NCI-H446 (cell line): ENCODE measurements at places on chromosomes 13 and 19.

- no peak for DNase-seq
Measured at GRCh38 chr19:4327252-4327876, 11.3 kb downstream of the STAP2 start.

- no peak for DNase-seq
Measured at GRCh38 chr13:110341445-110342244, 34.6 kb downstream of the COL4A2 start.

GRCh38 chr19:8209462-8210378 lies 550 bp downstream of the CERS4 start:
- DNase-seq, result no peak

DNA sequence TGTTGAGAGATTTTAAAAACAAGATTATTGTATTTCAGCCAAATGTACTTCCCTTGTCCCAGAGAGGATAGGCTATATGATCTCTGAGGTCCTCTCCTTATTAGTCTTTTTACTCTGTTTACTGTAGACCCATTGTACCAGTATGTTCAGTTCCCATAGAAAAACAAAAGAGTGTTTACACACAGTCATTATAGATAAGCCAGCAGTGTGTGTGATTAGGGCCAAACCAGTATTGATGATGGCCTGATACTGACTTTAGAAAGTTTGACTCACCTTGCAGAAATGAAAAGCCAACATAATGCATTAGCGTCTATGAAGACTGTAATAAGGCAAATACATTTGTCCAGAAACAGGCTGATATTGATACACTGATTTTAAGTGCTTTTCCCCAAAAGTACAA lies 6.2 kb downstream of the MTUS2 start:
- DNase-seq, result no peak

DNA sequence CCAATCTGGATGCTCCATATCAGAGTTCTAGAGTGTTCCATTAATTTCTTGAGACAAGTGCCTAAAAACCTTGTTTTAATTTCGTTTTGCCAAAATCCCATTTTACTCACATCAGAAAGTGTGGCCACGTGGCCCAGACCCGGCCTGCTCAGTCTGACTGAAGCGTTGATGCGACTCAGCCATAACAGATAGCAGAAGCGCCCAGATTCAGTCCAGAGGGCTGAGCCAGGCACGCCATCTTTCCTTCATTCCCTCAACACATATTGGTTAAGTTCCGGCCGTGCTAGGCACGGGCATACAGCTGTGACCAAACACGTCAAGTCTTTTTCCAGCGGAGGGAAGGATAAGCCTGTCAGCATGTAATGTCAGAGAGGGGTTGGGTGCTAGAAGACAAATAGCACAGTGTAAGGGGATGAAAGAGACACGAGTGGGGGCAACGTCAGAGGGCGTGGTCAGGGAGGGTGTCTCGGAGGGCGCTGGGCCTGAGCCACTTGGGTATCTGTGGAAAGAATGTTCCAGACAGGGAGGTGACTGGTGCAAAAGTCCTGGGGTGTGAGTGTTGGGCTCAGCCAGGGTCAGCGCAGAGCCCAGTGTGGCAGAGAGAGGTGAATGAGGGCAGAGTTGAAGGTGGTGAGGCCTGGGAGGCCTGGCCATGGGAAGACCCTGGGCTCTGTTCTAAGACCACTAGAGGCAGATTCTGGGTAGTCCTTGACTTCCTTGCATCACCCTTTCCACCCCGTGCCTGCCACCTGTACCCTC lies 3.1 kb downstream of the F10 start:
- DNase-seq, result no peak

DNA sequence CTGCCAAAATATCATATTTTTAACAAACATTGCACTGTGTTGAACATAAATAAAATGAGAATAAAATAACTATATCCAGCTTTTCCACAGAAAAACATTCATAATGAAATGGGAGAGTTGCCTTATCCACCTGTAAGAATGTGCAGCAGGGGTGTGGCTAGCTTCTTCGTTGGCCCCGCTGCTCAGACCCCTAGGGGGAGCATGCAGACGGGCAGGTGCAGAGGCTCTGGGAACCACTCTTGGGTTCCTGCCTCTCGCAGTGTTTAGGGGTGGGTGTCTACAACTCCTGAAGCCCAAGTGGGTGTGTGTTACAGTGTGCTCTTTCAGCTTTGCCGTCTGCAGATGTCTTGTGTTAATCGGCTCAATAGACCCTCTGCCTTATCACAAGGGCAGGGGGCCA lies 121.7 kb downstream of the SLITRK5 start:
- no peak for DNase-seq

- DNase-seq, result no peak
Measured at GRCh38 chr19:4403005-4403761, 743 bp downstream of the CHAF1A start.

GRCh38 chr13:33158816-33159215 lies 126.7 kb downstream of the STARD13 start:
- no peak for DNase-seq

DNA sequence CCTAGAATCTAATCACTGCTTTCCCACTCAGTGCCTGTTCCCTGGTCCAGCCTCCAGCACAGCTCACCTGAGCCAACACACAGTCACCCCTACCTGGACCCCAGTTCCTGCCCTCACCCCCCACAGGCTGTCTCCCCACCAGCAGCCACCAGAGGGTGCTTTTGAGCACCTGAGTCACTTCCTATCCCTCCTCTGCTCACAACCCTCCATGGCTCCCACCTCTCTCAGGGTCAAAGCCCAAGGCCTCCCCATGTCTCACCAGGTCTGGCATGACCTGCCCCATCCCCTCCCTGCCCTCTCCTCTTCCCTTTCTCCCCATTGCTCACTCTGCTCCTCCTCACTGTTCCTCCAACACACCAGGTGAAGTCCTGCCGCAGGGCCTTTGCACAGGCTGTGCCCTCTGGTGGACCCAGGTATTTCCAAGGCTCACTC lies 7.1 kb upstream of the DPP9 start:
- DNase-seq, result no peak

DNA sequence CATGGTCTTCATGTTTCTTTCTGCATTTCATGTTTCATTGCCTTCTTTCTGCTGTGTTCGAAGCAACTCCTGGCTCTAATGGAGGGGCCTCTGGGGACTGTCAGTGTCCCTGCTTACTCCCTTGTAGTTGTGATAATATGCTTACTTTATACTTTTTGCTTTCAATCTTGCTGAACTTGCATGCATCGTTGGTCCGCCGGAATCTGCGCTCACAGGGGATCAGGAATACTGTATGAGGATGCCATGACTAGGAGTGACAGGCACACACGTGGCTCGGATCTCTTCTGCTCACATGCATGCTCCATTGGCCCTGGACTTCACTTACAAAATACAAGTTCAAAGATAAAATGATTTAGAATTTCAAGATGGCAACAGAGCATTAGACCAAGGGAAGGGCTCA lies 108.8 kb downstream of the SIPA1L3 start:
- no peak for DNase-seq

GRCh38 chr19:15584541-15585115 lies 30.4 kb upstream of the CYP4F8 start:
- peak; percentile 26 for DNase-seq

DNA sequence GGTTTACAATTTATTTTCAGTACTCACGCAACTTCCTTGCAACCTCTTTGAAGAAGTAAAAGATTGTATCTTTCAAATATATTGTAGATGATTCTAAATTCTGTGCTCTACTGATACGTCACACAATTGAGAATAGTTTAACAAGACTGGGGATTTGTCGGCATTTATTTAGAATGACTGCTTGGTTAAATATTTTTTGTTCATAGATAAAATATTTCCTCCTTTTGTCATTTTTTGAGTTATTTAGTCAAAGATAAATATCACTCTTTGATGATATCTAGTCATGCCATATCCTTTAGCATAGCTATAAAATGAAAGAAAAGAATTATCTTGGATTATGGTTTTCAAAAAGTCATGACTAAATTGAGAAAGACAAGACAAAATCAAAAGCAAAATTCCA lies 2747.8 kb downstream of the PCDH9 start:
- DNase-seq, result no peak

DNA sequence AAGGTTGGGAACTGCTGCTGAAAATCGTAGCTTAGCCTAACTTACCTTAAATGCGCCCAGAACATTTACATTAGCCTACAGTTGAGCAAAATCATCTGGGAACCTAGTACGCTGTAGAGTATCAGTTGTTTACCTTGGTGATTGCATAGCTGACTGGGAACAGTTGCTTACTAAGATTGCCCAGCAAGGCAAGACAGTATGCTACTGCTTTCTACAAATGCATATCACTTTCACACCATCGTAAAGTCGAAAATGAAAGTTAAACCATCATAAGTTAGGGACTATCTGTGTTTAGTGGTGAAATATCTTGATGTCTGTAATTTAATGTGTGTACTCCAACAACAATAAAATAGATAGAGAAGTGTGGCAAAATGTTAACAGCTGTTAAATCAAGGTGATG lies 1670.6 kb upstream of the PCDH20 start:
- no peak for DNase-seq

GRCh38 chr13:113813749-113814434 lies 50.0 kb downstream of the GAS6 start:
- DNase-seq, result no peak

DNA sequence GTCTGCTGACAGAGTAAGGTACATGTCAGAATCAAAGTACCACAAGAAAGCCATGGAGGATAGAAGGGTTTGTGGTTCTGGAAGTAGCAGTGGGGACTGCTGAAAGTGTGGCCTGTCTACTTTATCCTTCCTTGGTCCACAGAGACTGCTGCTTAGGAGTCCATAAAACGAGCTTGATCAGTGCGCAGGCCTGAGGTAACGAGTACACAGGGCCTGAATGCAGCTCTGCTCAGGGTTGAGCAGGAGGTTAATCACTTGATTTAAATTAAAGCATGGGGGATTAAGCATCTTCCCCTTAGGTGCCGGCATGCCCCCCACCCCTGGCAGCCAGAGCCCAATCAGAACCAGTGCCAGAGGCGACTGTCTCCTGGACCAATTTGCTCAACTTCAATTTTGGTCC lies 34.9 kb upstream of the WASF3 start:
- no peak for DNase-seq

DNA sequence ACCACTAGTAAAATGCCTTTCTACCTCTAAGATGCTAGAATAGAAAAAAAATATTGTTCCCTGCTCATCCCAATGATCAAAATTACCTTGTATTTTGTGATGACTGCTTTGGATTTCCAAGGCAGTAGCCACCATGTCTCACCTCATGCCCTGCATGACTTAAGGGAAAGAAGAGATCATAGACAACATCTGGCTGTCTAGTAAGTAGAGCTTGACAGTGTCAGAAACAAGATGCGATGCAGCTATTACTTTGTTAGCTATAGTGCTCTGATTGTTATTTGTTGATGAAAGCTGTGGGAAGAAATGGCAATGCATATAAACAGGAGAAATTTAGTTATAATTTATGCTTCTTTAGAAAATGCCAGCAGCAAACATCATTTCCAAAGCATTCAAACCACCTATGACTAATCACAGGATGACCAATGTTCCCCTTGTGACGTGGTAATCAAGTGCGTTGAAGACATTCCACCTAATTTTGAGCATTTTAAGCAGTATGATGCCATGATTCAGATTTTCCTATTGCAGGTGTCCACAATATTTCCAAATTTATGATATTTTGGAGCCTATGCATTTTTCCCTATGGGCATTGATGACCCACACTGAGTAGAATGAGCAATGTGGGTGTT lies 308.3 kb downstream of the KCNRG start:
- no peak for DNase-seq

GRCh38 chr13:71274923-71275608 lies 591.9 kb downstream of the DACH1 start:
- DNase-seq, result no peak

DNA sequence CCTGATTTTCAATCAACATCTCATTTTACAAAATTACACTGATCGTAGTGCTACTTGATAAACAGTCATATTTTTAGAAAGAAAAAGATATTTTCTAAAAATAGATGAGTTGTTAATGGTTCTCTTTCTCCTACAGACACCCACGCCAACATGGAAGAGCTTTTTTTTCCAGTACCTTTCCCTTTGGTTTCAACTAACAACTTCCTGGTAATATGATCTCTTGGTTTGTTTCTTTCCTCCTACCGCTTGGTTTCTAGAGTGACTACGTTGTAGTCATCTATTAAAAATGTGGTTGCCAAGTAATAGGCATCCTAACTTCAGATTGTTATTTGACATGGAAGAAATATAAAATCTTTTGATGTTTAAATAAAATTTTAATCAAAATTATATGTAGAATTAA lies 189.0 kb downstream of the LACC1 start:
- DNase-seq, result no peak

- DNase-seq, result no peak
Measured at GRCh38 chr13:80303225-80303811, 37.6 kb downstream of the SPRY2 start.

DNA sequence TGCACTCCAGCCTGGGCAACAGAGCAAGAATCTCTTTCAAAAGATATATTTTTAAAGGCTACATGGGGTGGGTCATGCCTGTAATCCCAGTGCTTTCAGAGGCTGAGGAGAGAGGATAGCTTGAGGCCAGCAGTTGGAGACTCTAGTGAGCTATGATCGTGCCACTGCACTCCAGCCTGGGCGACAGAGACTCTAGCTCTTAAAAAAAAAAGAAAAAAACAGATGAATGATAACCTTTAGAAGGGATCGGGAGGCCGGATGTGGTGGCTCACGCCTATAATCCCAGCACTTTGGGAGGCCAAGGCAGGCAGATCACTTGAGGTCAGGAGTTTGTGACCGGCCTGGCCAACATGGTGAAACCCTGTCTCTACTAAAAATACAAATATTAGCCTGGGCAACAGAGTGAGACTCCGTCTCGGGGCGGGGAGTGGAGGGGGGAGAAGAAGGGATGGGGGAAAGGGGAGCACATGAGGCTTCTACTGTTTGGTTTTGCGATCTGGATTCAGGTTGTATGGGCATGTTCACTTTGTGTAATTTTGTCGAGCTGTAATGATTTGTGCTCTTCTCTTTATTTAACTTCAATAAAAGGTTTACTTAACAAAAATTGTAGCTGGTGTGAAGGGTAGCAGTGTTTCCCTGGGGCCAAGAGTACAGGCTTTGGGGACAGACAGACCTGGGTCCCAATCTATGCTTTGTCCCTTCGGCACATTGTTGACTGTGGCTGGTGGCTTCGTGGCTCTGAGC lies 1.1 kb upstream of the PSMC4 start:
- no peak for DNase-seq

DNA sequence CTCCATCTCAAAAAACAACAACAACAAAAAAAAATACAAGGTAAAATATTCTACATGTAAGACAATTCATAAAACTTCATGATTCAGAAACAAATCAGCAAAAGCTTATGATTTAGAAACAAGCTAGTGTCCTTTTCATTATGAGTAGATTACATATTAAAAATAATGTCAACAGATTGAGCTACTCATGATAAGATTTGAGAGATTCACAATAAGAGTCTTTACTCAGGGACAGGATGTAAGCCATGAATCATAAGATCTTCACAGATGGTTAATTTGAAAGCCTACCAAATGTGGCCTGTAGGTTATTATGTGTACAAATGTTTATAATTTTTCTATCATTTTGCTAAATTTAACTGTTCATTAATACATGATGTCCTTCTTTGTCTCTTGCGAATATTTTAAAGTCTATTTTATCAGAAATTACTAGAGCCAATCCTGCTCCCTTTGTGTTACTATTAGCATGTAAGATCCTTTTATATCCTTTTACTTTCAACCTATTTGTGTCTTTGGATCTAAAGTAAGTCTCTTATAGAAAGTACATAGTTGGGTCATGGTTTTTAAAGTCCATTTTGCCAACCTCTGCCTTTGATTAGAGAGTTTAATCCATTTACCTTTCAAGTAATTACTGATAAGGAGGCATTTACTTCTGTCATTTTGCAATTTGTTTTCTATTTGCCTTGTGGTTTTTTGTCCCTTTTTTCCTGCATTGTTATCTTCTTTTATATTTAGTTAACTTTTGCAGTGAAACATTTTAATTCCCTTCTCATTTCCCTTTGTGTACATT lies 68.3 kb upstream of the RXFP2 start:
- DNase-seq, result no peak

GRCh38 chr13:40206241-40207000 lies 460.0 kb downstream of the FOXO1 start:
- DNase-seq, result no peak
